GM23248 (cell line): ENCODE measurements at places on chromosomes 2 and 18. TPM values are rescaled to one million over a fixed set of nuclear protein-coding genes. Genes with fewer than 3 reads are reported as not detected.

DNA sequence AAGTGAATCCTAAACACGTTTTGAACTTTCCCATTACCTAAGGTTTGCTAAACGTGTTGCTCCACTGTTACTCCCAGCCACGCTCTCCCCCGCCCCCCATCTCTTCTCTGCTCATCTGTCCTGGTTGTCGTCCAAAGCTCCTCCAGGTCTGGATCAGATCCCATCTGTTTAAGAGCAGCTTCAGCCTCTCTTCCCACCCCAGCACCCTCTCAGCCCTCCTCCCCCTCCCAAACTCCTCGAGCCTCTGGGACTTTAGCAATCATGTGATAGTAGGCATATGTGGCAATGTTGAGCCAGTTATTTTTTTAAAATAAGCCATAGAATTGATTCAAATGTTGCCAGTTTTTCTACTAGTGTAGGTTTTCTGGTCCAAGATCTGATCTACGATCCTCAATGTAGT lies 20.0 kb upstream of the LPIN1 start:
- H3K36me3 ChIP-seq: no peaks in the 10 kb centered on the region
- H3K27me3 ChIP-seq: peaks cover 46% of the 10 kb centered on the region
- no peak overlapping the region for H3K27ac ChIP-seq
- no peak for DNase-seq

DNA sequence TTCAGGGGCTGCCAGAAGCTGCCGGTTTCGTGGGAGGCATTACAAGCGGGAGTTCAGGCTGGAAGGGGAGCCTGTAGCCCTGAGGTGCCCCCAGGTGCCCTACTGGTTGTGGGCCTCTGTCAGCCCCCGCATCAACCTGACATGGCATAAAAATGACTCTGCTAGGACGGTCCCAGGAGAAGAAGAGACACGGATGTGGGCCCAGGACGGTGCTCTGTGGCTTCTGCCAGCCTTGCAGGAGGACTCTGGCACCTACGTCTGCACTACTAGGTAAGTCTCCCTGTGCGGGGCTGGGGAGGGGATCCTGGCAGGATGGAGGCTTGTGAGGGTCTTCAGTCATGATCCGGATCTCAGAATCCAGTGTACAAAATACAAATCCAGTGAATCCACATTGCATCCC lies 17.8 kb downstream of the IL1R2 start:
- no peak overlapping the region for H3K4me3 ChIP-seq
- no peak overlapping the region for H3K27ac ChIP-seq
- H3K4me1 ChIP-seq: no peaks in the 10 kb centered on the region

GRCh38 chr2:214566457-214566856 lies 155.6 kb downstream of the VWC2L start:
- no peak for DNase-seq
- no peaks in the 10 kb centered on the region for H3K4me1 ChIP-seq
- no peaks in the 10 kb centered on the region for H3K27me3 ChIP-seq
- no peaks in the 10 kb centered on the region for H3K36me3 ChIP-seq
- H3K27ac ChIP-seq: no peak overlapping the region

DNA sequence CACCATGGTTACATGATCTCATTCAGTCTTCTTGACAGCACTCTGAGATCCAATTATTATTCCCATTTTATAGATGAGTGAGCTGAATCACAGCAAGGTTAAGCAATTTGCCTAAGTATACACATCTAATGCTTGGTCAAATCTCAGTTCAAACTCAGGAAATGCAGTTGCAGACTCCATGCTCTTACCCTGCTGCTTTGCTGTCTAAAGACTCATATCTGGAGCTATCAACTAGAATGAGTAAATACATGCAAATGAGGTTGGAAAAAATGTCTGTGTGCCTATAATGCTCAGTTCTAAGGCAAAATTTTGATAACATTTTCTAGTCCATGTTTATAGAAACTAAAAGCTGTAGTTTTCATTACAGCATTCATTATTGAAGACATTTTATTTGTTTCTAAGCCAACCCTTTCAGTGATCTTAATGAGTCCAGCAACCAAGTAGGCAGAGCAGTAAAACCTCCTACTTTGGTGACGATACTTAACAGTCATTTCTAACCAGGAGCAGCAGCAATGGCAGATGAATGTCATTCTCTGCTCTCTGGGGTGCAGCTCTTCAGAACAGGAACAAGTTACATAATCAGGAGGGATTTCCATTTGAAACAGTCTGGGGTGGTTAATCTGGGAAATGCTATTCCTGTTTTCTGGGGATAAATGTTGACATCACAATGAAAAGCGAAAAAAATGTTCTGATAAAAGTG lies 396.8 kb upstream of the UBE2E3 start:
- no peaks in the 10 kb centered on the region for H3K27me3 ChIP-seq
- no peak overlapping the region for H3K4me3 ChIP-seq
- H3K4me1 ChIP-seq: no peaks in the 10 kb centered on the region
- no peak for DNase-seq

DNA sequence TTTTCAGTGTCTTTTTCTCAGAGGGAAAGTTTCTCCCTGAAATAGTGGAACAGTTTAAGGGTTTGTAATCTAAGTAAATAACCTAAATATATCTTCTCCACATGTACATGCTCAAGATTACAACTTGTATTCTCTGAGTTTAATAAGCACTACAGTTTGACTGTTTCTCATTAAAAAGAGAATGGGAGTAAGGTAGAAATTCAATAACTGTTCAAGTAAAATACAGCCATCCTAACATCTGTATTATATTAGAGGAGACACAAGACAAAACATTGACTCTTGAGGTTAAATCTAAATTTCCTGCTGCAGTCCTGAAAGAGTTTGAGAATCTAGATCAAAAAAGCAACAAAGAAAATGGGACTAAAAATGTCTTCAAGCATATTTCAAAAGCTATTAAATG lies 73.0 kb upstream of the ZNF397 start:
- H3K4me1 ChIP-seq: no peaks in the 10 kb centered on the region
- no peak overlapping the region for H3K4me3 ChIP-seq
- 0 out of 2 replicates have a peak, but pooled peaks cover 16% of the 10 kb centered on the region for H3K27me3 ChIP-seq
- H3K36me3 ChIP-seq: no peaks in the 10 kb centered on the region
- no peak for DNase-seq

DNA sequence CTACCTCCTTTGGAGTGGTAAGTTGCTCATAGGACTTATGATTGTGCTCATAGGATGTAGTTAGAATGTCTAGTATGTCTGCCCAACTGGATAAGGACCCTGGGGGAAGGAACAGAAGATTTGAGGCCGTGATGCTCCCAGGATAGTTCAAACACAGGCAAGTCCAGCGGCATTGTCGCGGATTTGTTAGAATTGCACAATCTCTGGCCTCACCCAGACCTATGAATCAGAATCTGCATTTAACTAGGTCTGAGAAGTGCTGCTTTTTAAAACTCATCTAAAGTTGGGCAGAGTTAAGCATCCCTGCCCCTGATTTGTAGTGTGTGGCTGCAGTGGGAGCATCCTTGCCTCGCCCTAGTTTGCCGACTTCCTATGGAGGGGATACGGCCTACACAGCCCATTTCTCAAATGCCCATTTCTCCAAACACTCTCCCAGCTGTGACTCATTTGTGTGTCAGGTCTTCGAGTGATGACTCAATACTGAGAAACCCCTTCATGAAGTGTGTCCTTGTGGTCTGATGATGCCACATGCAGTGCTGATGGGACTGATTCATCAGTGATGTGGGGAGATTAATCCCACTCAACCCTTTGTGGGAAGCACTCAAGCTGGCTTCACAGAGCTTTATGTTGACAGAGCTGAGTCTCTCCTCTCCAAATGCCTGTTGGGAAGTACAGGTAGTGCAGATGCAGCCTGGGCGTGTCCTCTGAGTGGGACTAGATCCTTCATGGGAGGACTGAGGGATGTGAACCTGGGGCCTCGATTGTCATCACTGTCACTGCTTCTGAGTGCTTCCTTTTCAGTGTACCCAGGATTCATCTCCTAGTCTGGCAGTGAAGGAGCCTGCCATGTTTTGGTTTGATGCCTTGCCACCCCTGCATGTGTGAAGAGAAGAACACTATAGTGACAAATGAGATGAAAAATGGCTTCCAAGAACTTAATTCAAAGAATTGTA lies 18.7 kb downstream of the SMIM21 start:
- DNase-seq: peak; percentile 99
- H3K27me3 ChIP-seq: no peaks in the 10 kb centered on the region
- no peaks in the 10 kb centered on the region for H3K36me3 ChIP-seq
- peaks cover 26% of the 10 kb centered on the region for H3K4me1 ChIP-seq
- H3K4me3 ChIP-seq: no peak overlapping the region

DNA sequence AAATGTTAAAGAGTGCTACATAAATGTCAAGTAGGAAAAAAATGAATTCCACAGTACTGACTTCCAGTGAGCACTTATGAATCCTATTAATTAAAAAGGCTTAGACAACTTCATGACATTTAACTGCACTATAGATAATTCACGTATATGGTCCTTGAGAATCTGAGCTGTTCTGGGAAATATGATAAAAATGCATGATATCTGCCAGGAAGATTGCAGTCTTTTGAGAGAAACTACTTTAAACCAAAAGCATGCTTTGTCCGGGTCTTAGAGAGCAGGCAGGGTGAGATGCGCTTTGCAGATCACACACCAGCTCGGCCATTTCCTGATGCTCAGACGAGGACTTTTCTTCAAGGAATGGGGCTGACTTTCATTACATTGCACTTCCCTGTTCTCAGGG lies 42.6 kb downstream of the CMPK2 start:
- no peaks in the 10 kb centered on the region for H3K36me3 ChIP-seq
- DNase-seq: peak; percentile 47
- H3K4me3 ChIP-seq: peak overlapping the region; percentile 44
- no peak overlapping the region for H3K27ac ChIP-seq
- H3K4me1 ChIP-seq: peaks cover 9% of the 10 kb centered on the region; the same call in 1 of the 2 replicates
- H3K27me3 ChIP-seq: no peaks in the 10 kb centered on the region

Gene CPLX4
- not detected in 2 replicates for total RNA-seq

Gene SIX2
- total RNA-seq: 0.63 TPM in 1 of 2 replicates, not detected in the other

- no peaks in the 10 kb centered on the region for H3K36me3 ChIP-seq
- H3K4me3 ChIP-seq: no peak overlapping the region
- no peak for DNase-seq
- H3K4me1 ChIP-seq: no peaks in the 10 kb centered on the region
These were observed 158.1 kb upstream of the ZNF521 start for GRCh38 chr18:25510096-25510495.

GRCh38 chr2:216344950-216345300 lies 27.4 kb downstream of the MARCHF4 start:
- DNase-seq: peak; percentile 58
- no peaks in the 10 kb centered on the region for H3K27me3 ChIP-seq
- H3K36me3 ChIP-seq: no peaks in the 10 kb centered on the region
- peaks cover 63% of the 10 kb centered on the region for H3K4me1 ChIP-seq
- H3K27ac ChIP-seq: peak overlapping the region; percentile 63
- no peak overlapping the region for H3K4me3 ChIP-seq

DNA sequence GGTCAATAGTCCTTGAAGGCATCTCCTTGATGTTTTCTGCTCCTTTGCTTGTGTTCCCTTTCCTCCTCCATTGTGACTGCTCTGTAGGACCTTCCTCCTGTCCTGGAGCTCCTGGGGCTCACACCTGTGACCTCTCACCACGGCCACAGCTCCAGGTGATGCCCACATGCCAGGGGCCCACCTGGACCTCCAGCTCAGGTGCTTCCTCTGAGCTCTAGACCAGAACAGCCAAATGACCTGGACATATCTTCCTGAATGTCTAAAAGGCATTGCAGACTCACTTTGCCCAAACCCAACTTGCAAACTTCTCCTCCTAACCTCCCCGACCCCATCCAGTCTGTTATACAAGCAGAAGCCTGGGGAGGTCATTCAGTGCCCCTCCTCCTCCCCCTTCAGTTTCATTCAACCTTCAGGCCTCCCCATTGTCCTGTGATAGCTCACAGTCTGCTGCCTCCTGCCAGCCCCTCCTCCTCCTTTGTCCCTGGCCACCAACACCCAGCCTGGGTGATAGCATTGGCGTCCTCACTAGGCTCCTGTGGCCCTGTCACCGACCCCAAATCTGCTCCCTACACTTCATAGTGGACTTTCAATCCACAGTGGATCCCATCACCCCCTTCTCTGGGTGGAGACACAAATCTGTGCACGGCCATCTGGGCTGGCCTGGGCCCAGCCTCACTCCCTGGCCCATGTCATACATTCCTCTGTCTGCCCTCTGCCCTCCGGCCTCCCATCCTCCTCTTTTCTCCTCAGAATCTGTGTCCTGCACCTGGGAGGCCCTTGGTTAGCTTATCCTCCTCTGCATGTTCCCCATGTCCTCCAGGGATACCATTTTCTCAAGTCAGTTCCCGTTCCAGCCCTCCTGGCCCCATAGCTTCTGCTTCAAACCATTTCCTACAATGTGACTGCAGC lies 310.4 kb upstream of the HDAC4 start:
- DNase-seq: no peak
- no peak overlapping the region for H3K27ac ChIP-seq
- no peaks in the 10 kb centered on the region for H3K36me3 ChIP-seq
- no peak overlapping the region for H3K4me3 ChIP-seq
- H3K27me3 ChIP-seq: no peaks in the 10 kb centered on the region

Gene STK16
- 15.3 and 16.0 TPM in 2 replicates for total RNA-seq

Gene PCARE
- total RNA-seq: not detected in 2 replicates

DNA sequence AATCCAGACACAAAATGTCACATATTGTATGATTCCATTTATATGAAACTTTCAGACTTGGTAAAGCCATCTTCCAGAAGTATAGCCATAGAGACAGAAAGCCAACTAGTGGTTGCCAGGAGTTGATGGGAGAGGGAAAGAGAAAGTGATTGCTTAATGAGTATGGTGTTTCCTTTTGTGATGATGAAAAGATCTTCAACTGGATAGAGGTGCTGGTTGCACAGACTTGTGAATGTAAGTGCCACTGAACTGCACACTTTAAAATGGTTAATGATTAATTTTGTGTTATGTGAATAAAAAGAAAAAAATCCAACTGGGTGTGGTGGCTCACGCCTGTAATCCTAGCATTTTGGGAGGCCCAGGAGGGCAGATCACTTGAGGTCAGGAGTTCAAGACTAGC lies 135.3 kb upstream of the SLC1A4 start:
- no peaks in the 10 kb centered on the region for H3K36me3 ChIP-seq
- peaks cover 38% of the 10 kb centered on the region for H3K4me1 ChIP-seq
- no peaks in the 10 kb centered on the region for H3K27me3 ChIP-seq

Gene FZD7
- total RNA-seq: 53.7 and 56.4 TPM in 2 replicates

- no peak overlapping the region for H3K27ac ChIP-seq
- DNase-seq: no peak
- no peak overlapping the region for H3K4me3 ChIP-seq
- H3K4me1 ChIP-seq: no peaks in the 10 kb centered on the region
These were observed 253.7 kb downstream of the AGPS start for GRCh38 chr2:177646241-177646640.

GRCh38 chr18:28407681-28408080 lies 230.8 kb upstream of the CDH2 start:
- no peak overlapping the region for H3K27ac ChIP-seq
- DNase-seq: no peak
- H3K4me1 ChIP-seq: peaks cover 28% of the 10 kb centered on the region
- H3K36me3 ChIP-seq: no peaks in the 10 kb centered on the region
- no peaks in the 10 kb centered on the region for H3K27me3 ChIP-seq
- H3K4me3 ChIP-seq: no peak overlapping the region

DNA sequence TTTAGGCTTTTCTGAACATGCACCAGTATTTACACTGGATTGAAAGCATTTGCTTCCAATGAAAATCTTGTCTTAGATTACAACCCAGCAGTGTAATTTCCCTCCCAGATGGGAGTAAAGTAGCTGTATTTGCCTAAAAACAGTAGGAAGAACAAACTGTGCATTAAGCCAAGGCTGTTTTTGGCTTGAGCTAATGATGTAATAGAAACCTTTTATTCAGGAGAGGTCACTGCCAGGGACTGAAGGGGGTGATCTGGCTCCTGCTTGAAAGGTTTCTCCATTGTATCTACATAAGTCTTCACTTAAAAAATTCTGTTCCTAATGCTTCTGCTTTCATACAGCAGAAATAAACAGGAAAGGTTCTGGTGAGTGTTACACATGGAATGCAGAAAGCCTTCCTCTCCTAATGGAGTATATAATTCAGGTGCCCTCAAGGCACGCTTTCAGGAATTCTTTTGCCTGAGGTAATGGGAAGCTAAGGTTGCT lies 74.4 kb downstream of the MEIS1 start:
- peaks cover 21% of the 10 kb centered on the region for H3K4me1 ChIP-seq
- H3K36me3 ChIP-seq: no peaks in the 10 kb centered on the region; the same call in 1 of the 2 replicates
- peak overlapping the region; percentile 3; the same call in 1 of the 2 replicates for H3K4me3 ChIP-seq
- H3K27me3 ChIP-seq: no peaks in the 10 kb centered on the region
- peak; percentile 40 for DNase-seq
